ENCODE measurements at places on chromosomes 2 and 18. TPM values are rescaled to one million over a fixed set of nuclear protein-coding genes. Genes with fewer than 3 reads are reported as not detected.

DNA sequence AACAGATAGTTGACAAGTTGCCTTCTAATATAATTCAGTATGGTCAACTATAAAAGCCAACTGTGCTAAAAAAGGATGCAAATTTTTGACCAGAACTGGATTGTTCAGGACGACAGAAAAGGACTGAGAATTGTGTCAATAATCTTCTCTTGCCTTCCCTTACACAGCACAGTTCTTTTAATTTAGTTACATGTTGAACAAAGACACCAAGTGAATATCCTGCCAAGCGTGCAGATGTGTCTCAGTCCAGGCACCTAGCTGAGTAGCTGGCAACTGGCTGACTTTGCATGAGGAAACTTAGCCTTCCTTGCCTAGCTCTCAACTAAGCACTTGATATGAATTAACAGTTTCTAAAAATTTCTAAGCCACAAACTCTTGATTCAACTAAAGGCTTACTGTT is 801.4 kb downstream of the BCL11A start:
- no peak overlapping the region for H3K27ac ChIP-seq
- no peaks in the 10 kb centered on the region for H3K27me3 ChIP-seq
- no peaks in the 10 kb centered on the region for H3K4me1 ChIP-seq
- no peaks in the 10 kb centered on the region for H3K36me3 ChIP-seq
- H3K4me3 ChIP-seq, result no peak overlapping the region

- no peak overlapping the region for H3K27ac ChIP-seq
- no peak for DNase-seq
- no peaks in the 10 kb centered on the region for H3K27me3 ChIP-seq
Measured at GRCh38 chr2:68911246-68911645, 40.0 kb upstream of the BMP10 start.

DNA sequence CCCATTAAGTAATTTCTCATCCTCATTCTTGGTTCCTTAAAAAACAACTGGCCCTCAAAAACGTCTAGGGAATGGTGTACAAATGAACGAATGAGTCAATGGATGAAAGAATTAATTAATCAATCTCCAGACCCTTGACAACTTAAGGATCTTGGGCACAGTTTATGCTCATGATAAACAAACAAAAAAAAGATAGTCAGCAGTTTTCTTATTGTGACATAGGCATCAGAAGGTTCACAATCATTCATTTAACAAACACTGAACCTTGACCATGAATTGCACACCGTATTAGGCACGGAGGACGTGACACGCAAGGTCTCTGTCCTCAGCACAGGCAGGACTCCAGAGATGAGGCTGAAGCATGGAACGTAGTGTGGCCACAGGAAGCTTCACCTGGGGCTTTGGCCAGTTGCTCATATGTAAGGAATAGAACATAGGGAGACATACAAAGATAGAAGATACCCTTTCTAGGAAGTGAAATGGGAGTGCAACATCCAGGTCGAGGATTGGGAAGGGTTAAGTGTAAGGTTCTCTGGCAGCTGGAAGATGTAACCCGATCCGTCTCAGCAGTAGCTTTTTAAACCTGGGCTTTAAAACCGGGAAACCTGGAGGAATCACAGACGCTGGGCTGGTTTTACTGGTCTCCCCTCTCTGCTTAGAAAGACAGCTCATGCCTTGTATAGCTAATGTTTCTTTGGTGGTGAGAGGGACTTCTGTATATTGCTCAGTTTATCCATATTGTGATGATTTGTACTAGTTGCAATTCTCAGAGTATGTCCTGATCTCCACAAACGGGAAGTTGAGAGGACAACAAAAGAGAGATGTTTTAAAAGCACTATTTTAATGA is 8.9 kb upstream of the LTBP1 start:
- no peaks in the 10 kb centered on the region for H3K27me3 ChIP-seq
- no peak overlapping the region for H3K4me3 ChIP-seq
- H3K4me1 ChIP-seq, result no peaks in the 10 kb centered on the region
- DNase-seq, result no peak
- H3K27ac ChIP-seq, result no peak overlapping the region
- no peaks in the 10 kb centered on the region for H3K36me3 ChIP-seq

DNA sequence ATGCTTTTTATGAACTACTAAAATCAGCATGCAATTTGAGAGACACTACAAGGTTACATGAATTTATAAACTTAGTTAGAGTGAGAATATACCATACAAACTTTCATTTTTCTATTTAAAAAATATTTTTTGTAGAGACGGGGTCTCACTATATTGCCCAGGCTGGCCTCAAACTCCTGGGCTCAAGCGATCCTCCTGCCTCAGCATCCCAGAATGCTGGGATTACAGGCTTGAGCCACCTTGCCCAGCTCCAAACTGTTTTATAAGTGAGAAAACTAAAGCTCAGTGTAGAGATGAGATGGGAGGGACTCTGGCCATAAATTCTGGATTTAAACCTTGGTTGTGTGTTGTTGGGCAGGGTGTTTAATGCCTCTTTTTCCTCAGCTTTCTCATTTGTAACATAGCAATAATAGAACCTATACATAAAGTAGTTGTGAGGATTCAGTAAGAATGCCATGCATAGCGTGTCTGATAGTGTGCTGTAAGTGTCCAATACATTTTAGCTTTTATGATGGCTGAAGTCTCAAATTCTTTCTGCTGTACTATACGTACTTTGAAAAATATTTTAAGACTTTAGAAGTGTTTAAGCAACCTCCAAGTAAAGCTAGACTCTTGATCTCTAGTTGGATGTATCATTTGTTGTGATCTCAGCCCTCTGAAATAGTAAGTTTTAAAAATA is 9.7 kb downstream of the CAB39 start:
- no peak for DNase-seq
- H3K4me3 ChIP-seq, result no peak overlapping the region
- H3K27ac ChIP-seq, result no peak overlapping the region
- H3K27me3 ChIP-seq, result no peaks in the 10 kb centered on the region

- H3K4me3 ChIP-seq, result no peak overlapping the region
- peaks cover 3% of the 10 kb centered on the region for H3K4me1 ChIP-seq
- H3K36me3 ChIP-seq, result no peaks in the 10 kb centered on the region
- no peak for DNase-seq
- no peaks in the 10 kb centered on the region for H3K27me3 ChIP-seq
Measured at GRCh38 chr2:229901819-229902218, 20.0 kb downstream of the TRIP12 start.

DNA sequence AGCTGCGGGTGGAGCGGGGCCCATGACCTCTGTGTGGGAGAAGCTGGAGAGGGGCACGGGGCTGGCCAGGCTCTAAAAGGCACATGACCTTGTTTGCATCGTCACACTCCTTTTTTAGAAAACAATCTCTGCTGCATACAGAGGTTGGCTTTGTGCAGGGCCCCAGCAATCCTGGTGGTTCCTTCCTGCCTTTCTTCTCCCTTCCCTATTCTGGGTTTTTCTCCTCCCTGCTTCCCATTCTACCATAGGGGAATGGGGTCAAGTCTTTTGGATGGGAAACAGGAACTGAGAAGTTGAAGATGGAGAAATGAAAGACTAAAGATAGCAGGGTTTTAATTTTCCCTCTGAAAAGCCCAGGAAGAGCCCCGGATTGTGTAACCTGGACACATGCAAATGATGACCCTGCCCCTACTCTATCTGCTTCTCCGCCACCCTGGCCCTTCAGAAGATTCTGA is 53.9 kb downstream of the ASAP2 start:
- no peak overlapping the region for H3K27ac ChIP-seq
- H3K4me3 ChIP-seq, result no peak overlapping the region
- DNase-seq, result no peak
- no peaks in the 10 kb centered on the region for H3K4me1 ChIP-seq

DNA sequence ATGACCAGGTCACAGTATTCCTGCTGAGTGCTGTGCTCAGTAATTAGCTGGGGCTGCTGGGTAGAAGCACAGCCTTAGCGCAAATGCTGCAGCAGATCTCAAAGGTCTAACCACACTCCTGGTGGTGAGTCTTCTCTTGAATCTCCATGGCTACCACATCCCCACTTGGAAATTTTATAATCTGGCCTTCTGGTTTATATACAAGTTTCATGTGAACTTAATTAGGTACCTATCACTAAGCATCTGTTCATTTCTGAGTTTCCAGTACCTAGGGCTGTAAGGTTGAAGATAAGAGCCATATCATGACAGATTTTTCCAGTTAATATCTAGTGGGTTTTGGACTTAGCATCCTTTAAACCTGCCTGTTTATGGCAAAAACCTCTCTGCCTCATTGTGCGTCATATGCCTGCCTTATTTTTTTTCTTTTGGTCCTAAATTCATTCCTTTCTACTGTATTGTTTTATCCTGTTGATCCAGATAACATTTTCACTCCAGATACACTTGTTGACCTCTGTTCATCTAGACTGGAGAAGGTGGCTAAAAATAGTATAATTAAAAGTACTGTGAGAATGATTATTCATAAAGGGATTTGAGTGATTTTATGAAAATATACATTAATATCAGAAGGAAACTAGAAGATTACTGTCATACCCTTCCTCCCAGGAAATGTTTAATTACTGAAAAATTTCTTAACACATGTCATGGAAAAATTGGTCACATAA is 168.4 kb upstream of the THUMPD2 start:
- no peak for DNase-seq
- H3K27me3 ChIP-seq, result no peaks in the 10 kb centered on the region
- H3K4me3 ChIP-seq, result no peak overlapping the region
- no peaks in the 10 kb centered on the region for H3K4me1 ChIP-seq
- H3K36me3 ChIP-seq, result no peaks in the 10 kb centered on the region

GRCh38 chr2:60053791-60054190 is 499.7 kb downstream of the BCL11A start:
- no peak overlapping the region for H3K27ac ChIP-seq
- peak; percentile 78 for DNase-seq

DNA sequence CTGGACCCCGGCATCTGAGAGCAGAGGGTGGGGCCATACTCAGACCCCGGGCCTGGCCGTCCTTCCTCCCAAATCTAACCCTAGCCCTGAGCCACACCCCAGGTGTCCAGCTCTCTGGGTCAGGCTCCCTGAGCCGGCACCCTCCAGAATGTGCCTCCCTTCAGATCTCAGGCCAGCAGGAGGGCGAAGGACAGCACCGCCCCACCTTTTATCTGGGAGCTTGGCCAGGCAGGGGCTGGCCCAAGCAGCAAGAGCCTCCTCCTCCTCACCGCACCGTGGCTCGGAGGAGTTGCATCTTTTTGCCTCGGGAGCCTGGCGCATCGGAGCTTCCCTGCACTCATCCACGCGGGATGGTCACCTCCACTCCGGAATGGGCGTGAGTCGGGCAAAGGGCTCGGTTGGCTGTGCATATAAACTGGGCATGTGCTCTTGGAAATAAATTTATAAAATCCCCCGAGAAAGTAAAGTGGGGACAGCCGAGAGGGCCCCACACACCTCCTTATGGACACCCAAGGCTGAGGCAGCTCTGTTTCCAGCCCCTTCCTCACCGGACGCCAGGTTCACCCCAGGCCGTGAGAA is 69.1 kb upstream of the CTDP1 start:
- no peaks in the 10 kb centered on the region for H3K4me1 ChIP-seq
- no peak overlapping the region for H3K27ac ChIP-seq
- no peaks in the 10 kb centered on the region for H3K36me3 ChIP-seq
- no peak overlapping the region for H3K4me3 ChIP-seq

GRCh38 chr2:30738141-30738911 is 68.9 kb downstream of the CAPN13 start:
- DNase-seq, result no peak
- no peak overlapping the region for H3K27ac ChIP-seq
- H3K4me3 ChIP-seq, result no peak overlapping the region
- no peaks in the 10 kb centered on the region for H3K27me3 ChIP-seq
- H3K36me3 ChIP-seq, result no peaks in the 10 kb centered on the region

- H3K4me3 ChIP-seq, result peak within 1 kb of the TSS; percentile 58
- no peaks in the 10 kb centered on the region for H3K4me1 ChIP-seq
- no peak within 1 kb of the TSS for H3K27ac ChIP-seq
Measured at GRCh38 chr2:24920098-24920808, at the start of gene ADCY3. ADCY3 (minus strand) TSS chr2:24920237; CDS start chr2:24918987, 1,250 bp downstream.

DNA sequence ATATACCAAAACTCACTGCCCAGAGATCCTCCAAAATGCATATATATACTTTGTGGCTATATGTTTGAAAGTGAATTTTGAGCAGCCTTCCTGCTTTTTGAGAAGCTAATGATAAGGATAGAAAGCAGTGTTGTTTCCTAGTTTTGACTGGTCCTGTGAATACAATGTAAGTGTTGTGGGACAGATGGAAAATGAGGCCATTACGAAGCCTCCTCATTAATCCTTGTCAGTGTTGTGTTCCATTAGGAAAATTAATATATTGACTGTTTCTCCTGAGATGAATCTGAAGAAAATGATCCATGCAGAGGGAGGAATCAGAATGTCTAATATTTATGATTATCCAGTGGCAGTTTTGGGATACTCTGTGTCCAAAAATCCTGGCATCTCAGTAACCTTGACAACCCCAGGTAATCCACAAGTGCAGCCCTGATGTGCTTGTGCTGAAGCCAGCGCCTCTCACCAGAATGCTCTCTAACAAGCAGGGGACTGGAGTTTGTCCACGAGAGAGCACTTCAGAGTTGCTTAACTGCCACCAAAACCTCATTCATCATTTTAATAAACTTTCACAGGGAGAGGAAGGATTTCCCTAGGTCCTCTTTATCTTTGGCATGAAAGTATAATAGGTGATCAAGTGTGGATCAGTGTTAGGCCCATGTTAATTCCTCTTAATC is 418.6 kb downstream of the CMPK2 start:
- H3K4me3 ChIP-seq, result no peak overlapping the region
- no peak overlapping the region for H3K27ac ChIP-seq
- no peaks in the 10 kb centered on the region for H3K27me3 ChIP-seq
- DNase-seq, result no peak
- no peaks in the 10 kb centered on the region for H3K4me1 ChIP-seq

DNA sequence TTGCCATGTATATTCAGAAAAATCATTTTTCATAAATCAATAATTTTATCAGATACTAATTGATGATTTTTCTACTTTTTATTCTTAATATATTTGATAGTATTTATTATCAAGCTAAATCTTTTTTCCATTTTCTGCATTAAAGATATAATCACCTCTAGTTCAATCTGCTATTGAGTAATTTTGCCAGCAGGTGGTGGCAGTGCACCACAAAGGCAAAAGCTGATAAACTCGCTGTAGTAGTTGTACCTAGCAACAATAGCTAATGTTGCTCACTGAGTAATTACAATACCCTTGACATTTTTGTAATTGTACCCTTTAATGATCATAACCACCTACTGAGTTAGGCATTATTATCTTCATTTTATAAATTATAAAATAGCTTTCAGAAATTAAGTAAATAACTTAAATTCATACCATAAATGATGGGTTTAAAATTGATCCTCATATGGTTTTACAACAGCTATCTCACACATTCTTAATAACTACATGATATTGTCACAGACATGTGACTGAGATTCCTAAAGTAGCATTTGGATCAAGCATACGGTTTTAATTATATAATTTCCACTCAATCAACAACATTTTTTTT is 52.0 kb upstream of the CALCRL start:
- no peak overlapping the region for H3K27ac ChIP-seq
- no peaks in the 10 kb centered on the region for H3K36me3 ChIP-seq
- H3K4me1 ChIP-seq, result peaks cover 6% of the 10 kb centered on the region

Gene NT5C1B
- not detected for total RNA-seq

Gene SFT2D3
- 3.8 TPM for total RNA-seq

Gene INHBB
- 0.98 TPM for total RNA-seq

Gene UPP2
- not detected for total RNA-seq

Gene DTNA
- 37.5 TPM for total RNA-seq

Gene DYNAP
- not detected for total RNA-seq
